ENCODE measurements at places on chromosomes 6 and 20.
A peak's percentile ranks its signal among the peaks of the same experiment; 100 is the strongest.

- peak; percentile 50 for DNase-seq
Measured at GRCh38 chr6:146546443-146547043, 2.9 kb downstream of the RAB32 start.

DNA sequence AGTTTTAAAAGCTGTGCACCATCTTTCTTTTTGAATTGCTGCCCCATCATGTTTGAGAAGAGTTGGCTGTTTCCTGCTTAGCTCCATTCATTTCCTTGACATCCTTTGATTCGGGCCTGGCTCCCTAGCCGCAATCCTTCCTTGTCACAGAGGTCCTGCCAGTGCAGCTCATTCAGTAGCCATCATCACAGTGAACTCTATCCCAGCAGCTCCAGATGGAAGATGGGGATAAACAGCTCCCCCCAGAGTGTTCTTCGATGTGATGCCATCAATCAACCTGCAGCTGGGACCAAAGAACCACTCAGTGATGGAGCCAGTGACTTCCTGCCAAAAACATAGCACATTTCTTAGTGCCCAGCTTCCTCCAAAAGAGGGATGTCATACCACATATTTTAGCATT is 158.8 kb downstream of the FRK start:
- no peak for DNase-seq

- DNase-seq: no peak
Measured at GRCh38 chr20:20095114-20095872, 43.0 kb downstream of the CFAP61 start.

DNA sequence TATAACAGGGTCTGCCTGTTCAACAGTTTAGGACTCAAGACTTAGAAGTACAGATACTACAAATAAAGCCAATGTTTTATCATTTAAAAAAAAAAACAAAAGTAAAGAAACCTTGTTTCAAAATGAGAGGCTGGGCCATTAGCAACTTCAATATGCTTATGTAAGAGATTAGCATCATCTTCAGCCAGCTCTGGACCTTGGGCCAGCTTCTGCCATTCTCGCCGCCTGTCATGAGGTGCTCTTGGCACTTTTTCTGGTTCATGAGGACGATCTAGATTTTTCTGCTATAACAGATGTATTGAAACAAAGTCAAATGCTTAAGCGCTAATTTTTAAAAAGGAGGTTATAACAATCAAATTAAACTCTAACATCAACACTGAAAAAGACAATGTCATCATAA is 74.2 kb downstream of the WASF1 start:
- DNase-seq: no peak

Measured in H4 (cell line).